ENCODE measurements at places on chromosomes 2 and 18.

DNA sequence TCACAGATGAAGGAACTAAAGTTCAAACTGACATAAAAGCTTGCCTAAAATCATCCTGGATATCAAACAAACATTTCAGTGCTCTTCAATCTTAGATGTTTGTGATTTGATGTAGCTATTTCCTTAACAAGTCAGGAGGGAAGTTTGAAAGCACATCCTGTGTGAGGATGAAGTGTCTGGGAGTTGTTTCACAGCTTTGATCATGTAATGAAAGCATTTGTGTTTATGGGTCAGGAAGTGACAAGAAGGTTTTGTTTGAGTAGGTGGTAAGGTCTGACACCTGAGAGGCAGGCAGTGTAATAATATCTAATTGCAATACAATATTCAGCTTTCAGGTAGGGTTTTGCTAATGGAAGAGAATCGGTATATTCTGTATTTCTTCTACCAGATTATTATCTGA lies 26.0 kb upstream of the CSRNP3 start:
- DNase-seq: no peak

GRCh38 chr2:5227062-5227699 lies 465.0 kb upstream of the SOX11 start:
- no peak for DNase-seq

GRCh38 chr2:195675783-195676427 lies 18.9 kb downstream of the SLC39A10 start:
- no peak for DNase-seq

GRCh38 chr2:51903728-51904127 lies 871.8 kb upstream of the NRXN1 start:
- no peak for DNase-seq

DNA sequence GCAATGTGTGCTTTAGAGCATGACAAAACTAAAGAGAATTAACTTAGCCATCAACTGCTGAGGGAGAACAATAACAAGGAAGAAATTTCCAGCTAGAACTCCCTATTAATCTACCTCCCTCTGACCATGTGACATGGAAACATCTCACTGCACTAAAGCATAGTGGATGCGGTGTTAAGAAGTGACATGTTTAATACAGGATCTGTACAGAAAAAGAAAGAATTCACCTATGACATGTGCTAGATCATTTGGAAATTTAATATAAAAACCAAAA lies 202.3 kb upstream of the KLHL14 start:
- no peak for DNase-seq

GRCh38 chr2:126269911-126270310 lies 386.0 kb upstream of the GYPC start:
- no peak for DNase-seq

GRCh38 chr2:84631047-84631446 lies 114.7 kb downstream of the DNAH6 start:
- no peak for DNase-seq

DNA sequence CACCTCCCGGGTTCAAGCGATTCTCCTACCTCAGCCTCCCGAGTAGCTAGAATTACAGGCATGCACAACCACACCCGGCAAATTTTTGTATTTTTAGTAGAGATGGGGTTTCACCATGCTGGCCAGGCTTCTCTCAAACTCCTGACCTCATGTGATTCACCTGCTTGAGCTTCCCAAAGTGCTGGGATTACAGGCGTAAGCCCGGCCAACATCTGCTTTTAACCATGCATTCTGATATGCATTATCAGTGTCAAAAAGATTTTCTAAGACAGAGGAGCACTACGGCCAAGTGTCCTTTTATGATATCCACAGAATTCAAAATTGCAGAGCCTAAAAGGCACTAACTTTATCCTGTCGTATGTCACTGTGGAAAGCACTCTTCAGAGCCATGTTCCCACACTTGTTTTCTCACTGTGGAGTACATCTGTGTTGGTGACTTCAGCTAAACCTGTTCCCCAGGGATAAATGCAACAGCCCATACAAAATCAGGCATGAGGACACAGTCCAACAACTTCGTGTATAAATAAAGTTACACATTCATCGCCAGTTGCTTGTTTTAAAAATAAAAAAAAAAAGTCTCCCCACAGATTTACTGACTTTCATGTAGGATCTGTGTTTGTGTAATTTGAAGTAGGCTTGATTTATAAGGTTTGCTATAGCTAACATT lies 56.4 kb downstream of the STK25 start:
- no peak for DNase-seq

All from activated CD8-positive, alpha-beta memory T cell treated with anti-CD3 and anti-CD28 coated beads, Interleukin-2, amount 50 U/mL, for 48 hours (primary cell).